Transverse colon (tissue), 4 donors: ENCODE measurements at places on chromosomes 3 and 15. TPM values are rescaled to one million over a fixed set of nuclear protein-coding genes. Genes with fewer than 3 reads are reported as not detected.
A peak's percentile ranks its signal among the peaks of the same experiment; 100 is the strongest.

Gene REC114
- total RNA-seq, result not detected

DNA sequence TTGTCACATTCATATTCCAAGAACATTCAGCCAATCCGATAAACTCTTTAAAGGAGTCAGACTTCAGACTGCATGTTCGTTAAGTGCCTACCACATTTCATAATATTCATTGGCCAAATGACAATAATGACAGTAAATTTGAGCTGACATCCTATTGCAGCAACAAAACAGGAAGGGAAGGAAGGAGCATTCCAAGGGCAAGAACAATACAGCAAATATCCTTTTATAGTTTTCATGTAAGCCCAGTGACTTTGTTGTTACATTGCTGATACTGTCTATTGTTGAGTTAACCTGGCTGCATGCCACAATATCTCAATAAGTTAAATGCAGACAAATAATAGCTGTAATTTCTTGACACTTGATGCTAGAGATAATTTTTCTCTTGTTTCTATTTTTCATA lies 16.4 kb upstream of the CBLB start:
- no peak for DNase-seq

GRCh38 chr3:112676659-112677234 lies 35.8 kb upstream of the CCDC80 start:
- peak; percentile 56 for DNase-seq

- DNase-seq, result no peak
Measured at GRCh38 chr3:114558271-114558670, 264.4 kb downstream of the TIGIT start.

Gene VEPH1
- total RNA-seq, result 1.4 TPM

DNA sequence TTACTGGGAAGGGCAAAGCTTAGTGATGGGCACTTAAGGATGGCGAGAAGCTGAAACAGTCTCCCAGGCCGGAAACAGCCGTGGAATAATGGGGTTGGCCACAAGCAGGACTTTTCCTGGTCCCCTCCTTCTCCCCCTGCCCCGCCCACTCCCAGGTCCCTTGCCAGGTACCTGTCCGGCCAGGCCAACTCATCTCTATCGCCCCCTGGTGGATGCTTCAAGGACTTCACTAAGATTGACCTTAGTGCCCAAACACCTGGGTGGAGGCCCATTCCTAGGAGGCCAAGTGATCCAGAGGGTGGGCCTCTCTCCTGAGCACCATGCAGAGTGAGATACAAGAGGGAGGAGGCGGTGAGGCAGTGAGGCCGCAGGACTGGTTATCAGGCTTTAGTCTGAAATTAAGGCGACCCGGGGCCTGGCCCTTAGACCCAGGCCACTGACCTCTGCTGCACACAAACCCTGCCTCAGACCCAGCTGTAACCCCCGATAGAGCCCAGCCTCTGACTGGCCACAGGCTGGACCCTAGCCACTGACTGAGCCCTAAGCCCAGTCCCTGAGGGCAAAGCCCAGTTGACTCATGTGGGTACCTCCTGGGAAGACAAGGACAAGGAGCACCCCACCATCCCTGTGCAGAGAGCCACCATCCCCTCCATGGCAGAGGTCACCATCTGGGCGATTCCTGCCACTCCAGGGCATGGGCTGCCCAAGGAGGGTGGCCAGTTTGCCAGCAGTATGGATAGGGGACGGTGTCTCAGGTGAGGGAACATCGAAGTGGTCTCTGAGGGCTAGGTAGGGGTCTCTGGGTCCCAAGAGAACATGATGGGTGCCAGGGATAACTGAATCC lies 37.6 kb downstream of the VIPR1 start:
- peak; percentile 85 for DNase-seq

- no peak for DNase-seq
Measured at GRCh38 chr3:38049358-38050126, 10.5 kb downstream of the DLEC1 start.

GRCh38 chr15:42314818-42315217 lies 41.6 kb upstream of the TMEM87A start:
- DNase-seq, result no peak

- no peak for DNase-seq
Measured at GRCh38 chr3:156782921-156783320, 43.2 kb upstream of the LEKR1 start.

Gene IL12A
- not detected for total RNA-seq

GRCh38 chr3:51974277-51974962 lies 444 bp upstream of the ABHD14A start:
- DNase-seq, result peak; percentile 46

Gene SLC28A1
- not detected for total RNA-seq

- DNase-seq, result no peak
Measured at GRCh38 chr3:102225407-102226132, 209.2 kb upstream of the ZPLD1 start.

Gene GRK7
- not detected for total RNA-seq

Gene DUOX1
- total RNA-seq, result not detected

DNA sequence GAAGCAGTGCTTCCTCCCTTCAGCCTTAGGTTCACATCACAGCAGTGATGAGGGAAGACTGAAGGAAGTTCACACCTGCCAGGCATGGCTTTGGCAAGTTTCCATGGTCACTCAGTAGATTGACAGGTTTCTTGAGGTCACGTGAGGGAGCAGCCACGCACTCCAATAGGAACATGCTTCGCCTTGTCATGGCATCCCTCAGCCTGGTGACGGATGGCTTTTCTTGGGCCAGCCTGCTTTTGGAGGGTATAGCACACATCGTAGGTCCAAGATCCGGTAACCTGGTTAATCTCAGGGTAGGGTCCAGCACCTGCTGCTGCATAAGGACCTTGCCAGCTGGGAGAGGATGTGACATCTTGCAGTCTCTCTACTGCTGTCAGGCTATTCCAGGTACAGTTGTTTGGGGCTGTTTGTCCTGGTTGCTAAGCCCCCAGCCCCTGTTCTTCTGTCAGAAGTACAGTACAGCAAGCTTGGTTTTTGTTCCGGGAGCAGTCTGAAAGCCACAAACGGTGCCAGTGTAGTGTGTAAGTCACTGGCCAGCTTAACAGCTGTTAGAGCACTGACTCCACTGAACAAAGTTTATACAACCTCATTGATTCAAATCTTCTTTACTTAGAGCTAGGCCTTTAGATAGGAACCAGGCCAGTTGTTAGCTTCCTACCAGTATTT lies 42.3 kb downstream of the PSMD6 start:
- DNase-seq, result no peak

DNA sequence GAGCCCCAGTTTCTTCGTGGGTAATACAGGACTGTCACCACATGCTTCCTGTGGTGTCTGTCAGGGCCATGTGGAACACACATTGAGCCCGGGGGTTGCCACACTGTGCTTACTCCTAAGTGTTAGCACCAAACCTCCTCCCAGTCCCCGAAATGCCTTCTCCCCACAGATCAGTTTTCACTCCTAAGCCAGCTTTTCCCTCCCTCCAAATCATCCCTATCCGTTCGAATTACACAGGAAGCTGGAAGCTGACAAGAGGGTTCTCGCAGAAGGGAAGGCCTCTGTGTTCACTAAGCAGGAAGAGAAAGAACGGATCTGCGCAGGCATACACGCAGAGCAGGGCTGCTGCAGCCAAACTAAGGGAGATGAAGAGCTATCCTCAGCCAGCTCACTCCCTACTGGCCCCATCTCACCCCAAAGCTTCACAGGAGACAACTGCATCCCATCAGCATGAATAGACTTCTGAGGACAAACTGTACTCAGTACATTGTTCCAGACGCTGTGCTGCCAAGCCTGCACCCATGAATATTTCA lies 32.3 kb downstream of the XXYLT1 start:
- DNase-seq, result peak; percentile 38

GRCh38 chr3:177826253-177826652 lies 629.0 kb upstream of the TBL1XR1 start:
- no peak for DNase-seq

Gene NGRN
- 48.5 TPM for total RNA-seq

Gene CCR9
- not detected for total RNA-seq

DNA sequence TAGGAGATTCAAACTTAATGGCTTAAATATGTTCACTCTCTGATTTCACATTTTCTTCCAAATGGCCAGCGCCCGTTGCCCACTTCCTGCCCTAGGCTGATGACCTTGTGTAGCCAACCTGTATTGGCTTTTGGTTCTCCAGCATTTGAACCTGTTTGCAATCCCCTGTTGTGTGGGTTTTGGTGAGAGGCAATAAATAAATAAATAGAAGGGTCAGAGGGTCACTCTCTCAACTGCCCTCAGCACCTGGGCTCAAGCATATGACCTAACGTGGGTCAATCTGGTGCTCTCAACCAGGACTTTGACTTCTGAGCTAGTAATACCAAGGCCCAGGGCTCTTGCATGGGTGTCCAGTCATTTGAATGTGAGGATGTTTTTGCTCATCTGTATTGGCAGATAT lies 1.8 kb upstream of the SRP14 start:
- DNase-seq, result no peak

- peak; percentile 44 for DNase-seq
Measured at GRCh38 chr15:40927495-40927872, 1.7 kb upstream of the DLL4 start.

- no peak for DNase-seq
Measured at GRCh38 chr3:180700941-180701340, 21.7 kb upstream of the CCDC39 start.

Gene HERC2
- 76.6 TPM for total RNA-seq
